ENCODE measurements at places on chromosomes 2 and 18.
A peak's percentile ranks its signal among the peaks of the same experiment; 100 is the strongest.

DNA sequence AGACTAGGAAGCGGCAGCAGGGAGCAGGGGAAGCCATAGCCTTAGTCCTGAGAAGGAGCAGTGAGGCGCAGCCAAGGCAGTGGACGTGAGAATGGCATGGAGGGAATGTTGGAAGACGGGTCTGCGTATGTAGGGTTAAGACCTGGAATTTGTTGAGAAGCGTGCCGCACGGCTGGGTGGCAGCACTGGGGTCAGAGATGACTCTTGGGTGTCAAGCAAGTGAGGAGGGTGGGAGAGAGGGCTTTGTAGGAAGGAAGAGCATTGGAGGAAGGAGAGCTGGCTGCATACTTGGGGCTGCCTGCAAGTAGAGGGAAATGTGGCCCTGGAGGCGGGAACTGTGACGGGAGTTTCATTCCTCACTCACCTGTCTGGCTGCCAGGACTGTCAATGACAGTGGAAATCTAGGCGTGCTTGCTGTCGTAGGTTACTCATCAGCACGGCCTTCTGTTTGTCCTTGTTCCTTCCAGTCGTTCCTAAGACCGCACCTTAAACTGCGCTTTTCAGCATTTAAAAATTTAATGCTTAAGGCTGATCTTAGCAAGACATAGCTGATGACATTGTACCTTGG, 108.0 kb downstream of the ITGB1BP1 start:
- DNase-seq, result no peak

- DNase-seq, result no peak
These were observed 49.0 kb upstream of the BCL2L11 start for GRCh38 chr2:111071600-111072171.

- no peak for DNase-seq
These were observed 6.9 kb downstream of the UGT1A10 start for GRCh38 chr2:233643128-233643527.

GRCh38 chr2:168434146-168434545, 21.9 kb upstream of the CERS6 start:
- peak; percentile 32 for DNase-seq

DNA sequence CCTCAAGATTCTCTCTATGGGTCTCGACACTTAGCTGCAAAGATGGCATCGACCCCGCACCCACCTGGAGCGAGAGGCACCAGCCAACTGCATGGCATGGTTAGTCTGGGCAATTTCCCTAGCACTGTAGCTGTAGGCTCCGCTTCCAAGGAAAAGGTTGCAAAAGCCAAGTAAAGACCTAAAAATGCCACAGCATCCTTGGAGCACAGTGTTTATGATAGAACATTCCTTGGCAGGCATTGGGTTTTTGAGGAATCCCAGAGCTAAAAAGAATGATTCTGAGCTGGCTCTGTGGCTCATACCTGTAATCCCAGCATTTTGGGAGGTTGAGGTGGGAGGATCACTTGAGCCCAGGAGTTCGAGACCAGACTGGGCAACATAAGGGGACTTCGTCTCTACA, 22.9 kb downstream of the QPCT start:
- DNase-seq, result no peak

- DNase-seq, result no peak
These were observed 89.7 kb upstream of the CXCR4 start for GRCh38 chr2:136207665-136208064.

GRCh38 chr2:237660381-237660900, 33.1 kb downstream of the LRRFIP1 start:
- no peak for DNase-seq

DNA sequence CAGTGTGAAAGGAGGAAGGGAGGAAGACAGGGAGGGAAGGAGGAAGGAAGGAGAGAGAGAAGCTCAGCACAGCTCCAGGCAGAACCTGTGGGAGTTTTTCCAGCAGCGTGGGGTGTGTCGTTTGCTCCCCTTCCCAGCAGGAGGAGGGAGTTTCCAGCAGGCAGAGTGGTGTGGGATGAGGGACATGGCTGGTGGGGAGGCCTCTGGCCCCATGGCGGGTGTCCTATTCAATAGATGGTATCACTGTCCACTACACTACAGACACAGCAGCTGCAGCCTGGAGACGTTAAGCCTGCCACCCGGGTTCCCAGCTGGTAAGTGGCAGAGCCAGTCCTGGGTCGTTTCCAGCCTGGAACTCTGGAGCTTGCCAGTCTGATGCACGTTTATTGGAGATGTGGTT, 44.7 kb downstream of the GLI2 start:
- no peak for DNase-seq
